ENCODE measurements at places on chromosomes 1 and 21. TPM values are rescaled to one million over a fixed set of nuclear protein-coding genes. Genes with fewer than 3 reads are reported as not detected.

The C1QA gene
- total RNA-seq, result not detected

The CD5L gene
- not detected for total RNA-seq

The CD2 gene
- not detected for total RNA-seq

The SERTAD4 gene
- total RNA-seq, result 1.4 TPM

The FCER1G gene
- total RNA-seq, result not detected

The SAMSN1 gene
- total RNA-seq, result not detected

The CA6 gene
- not detected for total RNA-seq

The DENND2C gene
- 0.41 TPM for total RNA-seq

The KCNT2 gene
- 0.06 TPM for total RNA-seq

The LRRC42 gene
- 26.0 TPM for total RNA-seq

The HCN3 gene
- 5.4 TPM for total RNA-seq

The SPRR2G gene
- not detected for total RNA-seq

The KCNQ4 gene
- 0.22 TPM for total RNA-seq

The MCOLN2 gene
- 1.7 TPM for total RNA-seq

The RASSF5 gene
- total RNA-seq, result 1.6 TPM

The TACSTD2 gene
- not detected for total RNA-seq

The ANGPTL1 gene
- total RNA-seq, result not detected

The DNASE2B gene
- not detected for total RNA-seq

The ANKRD65 gene
- total RNA-seq, result 0.07 TPM

The PLPPR4 gene
- total RNA-seq, result not detected

The KCNA2 gene
- 0.04 TPM for total RNA-seq

The SORT1 gene
- 4.4 TPM for total RNA-seq

The FAM72B gene
- 6.1 TPM for total RNA-seq

The SPATA17 gene
- total RNA-seq, result 2.1 TPM

The DCST1 gene
- not detected for total RNA-seq

The CASQ2 gene
- not detected for total RNA-seq

The SGIP1 gene
- total RNA-seq, result not detected

The ESRRG gene
- total RNA-seq, result not detected

The CD1B gene
- total RNA-seq, result not detected

The OR2T35 gene
- total RNA-seq, result not detected

The THBS3 gene
- 9.9 TPM for total RNA-seq

The MASP2 gene
- 0.07 TPM for total RNA-seq

The PAPPA2 gene
- total RNA-seq, result not detected

The ASTN1 gene
- total RNA-seq, result not detected

The PRDM16 gene
- 0.21 TPM for total RNA-seq

The FAM72C gene
- 6.1 TPM for total RNA-seq

The WNT2B gene
- 0.33 TPM for total RNA-seq

The KCNJ15 gene
- total RNA-seq, result 0.26 TPM

The EVA1B gene
- 20.5 TPM for total RNA-seq

The CELA3A gene
- not detected for total RNA-seq

The GLIS1 gene
- total RNA-seq, result not detected

The TMEM59 gene
- total RNA-seq, result 126 TPM

The HRNR gene
- total RNA-seq, result not detected

The GOLT1A gene
- 5.5 TPM for total RNA-seq

The C4BPB gene
- 1.1 TPM for total RNA-seq

The SPATA46 gene
- not detected for total RNA-seq

The RAB7B gene
- 1.8 TPM for total RNA-seq

The PAQR6 gene
- total RNA-seq, result 3.8 TPM

The CREB3L4 gene
- total RNA-seq, result 10.7 TPM

The FNBP1L gene
- total RNA-seq, result 12.9 TPM

The TMPRSS3 gene
- 0.38 TPM for total RNA-seq

The CCDC30 gene
- total RNA-seq, result 0.80 TPM

The OR2L2 gene
- not detected for total RNA-seq

The RNU1-2 gene
- not detected for total RNA-seq

The ANKRD35 gene
- not detected for total RNA-seq

The PKLR gene
- total RNA-seq, result not detected

The NUP210L gene
- not detected for total RNA-seq

Data from A549 treated with DMSO at 1 μM for 4 hours (cell line).